Sigmoid colon (tissue), 7 donors: ENCODE measurements at places on chromosomes 2 and 18.
A peak's percentile ranks its signal among the peaks of the same experiment; 100 is the strongest.

DNA sequence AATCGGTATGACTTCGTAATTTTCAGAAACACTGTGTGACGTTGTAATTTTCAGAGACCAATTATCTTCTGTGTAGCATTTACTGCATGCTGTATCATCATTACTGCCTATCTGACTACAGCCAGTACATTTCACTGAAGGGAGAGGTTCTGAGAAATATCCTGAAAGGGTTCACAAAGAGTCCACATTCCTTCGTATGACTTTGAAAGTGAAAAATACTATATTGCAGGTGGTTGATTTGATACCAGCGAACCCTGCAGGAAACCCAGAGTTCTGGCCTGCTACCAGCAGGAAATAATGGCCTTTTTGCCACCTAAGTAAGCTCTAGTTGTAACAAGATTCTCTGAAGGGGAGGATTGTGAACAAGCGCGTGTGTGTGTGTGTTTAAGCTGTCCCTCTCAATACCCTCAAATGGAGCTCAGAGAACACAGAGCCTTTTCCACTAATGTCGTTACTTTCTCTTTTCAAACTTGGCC, 155.5 kb downstream of the ARHGAP28 start:
- H3K4me1 ChIP-seq, result peaks cover 23% of the 10 kb centered on the region
- H3K27me3 ChIP-seq, result no peaks in the 10 kb centered on the region
- H3K36me3 ChIP-seq, result no peaks in the 10 kb centered on the region
- peak overlapping the region; percentile 11 for H3K4me3 ChIP-seq

GRCh38 chr18:5817816-5818215, 77.5 kb downstream of the TMEM200C start:
- no peak overlapping the region for H3K4me3 ChIP-seq
- H3K4me1 ChIP-seq, result no peaks in the 10 kb centered on the region
- H3K36me3 ChIP-seq, result no peaks in the 10 kb centered on the region
- no peaks in the 10 kb centered on the region for H3K27me3 ChIP-seq
- DNase-seq, result no peak
- no peak overlapping the region for H3K27ac ChIP-seq

- no peak for DNase-seq
- no peak overlapping the region for H3K4me3 ChIP-seq
- no peaks in the 10 kb centered on the region for H3K4me1 ChIP-seq
- H3K27ac ChIP-seq, result peak overlapping the region; percentile 56
Observed at GRCh38 chr2:74384051-74384450, 3.9 kb upstream of the DCTN1 start.

GRCh38 chr18:44732599-44732998, 51.9 kb downstream of the SETBP1 start:
- H3K4me1 ChIP-seq, result peaks cover 77% of the 10 kb centered on the region
- DNase-seq, result no peak
- H3K36me3 ChIP-seq, result no peaks in the 10 kb centered on the region

GRCh38 chr2:157838442-157839161, 37.5 kb downstream of the ACVR1 start:
- H3K36me3 ChIP-seq, result no peaks in the 10 kb centered on the region
- peak overlapping the region; percentile 45 for H3K4me3 ChIP-seq
- peak overlapping the region; percentile 80 for H3K27ac ChIP-seq
- H3K4me1 ChIP-seq, result no peaks in the 10 kb centered on the region
- H3K27me3 ChIP-seq, result no peaks in the 10 kb centered on the region

GRCh38 chr18:2825613-2826175, 21.1 kb upstream of the EMILIN2 start:
- no peak overlapping the region for H3K27ac ChIP-seq
- no peaks in the 10 kb centered on the region for H3K27me3 ChIP-seq
- H3K4me1 ChIP-seq, result no peaks in the 10 kb centered on the region
- H3K4me3 ChIP-seq, result no peak overlapping the region
- H3K36me3 ChIP-seq, result no peaks in the 10 kb centered on the region

GRCh38 chr18:7663366-7664312, 96.5 kb downstream of the PTPRM start:
- H3K4me3 ChIP-seq, result no peak overlapping the region
- no peaks in the 10 kb centered on the region for H3K36me3 ChIP-seq
- DNase-seq, result no peak
- H3K27ac ChIP-seq, result no peak overlapping the region
- no peaks in the 10 kb centered on the region for H3K4me1 ChIP-seq

- DNase-seq, result no peak
- no peaks in the 10 kb centered on the region for H3K36me3 ChIP-seq
- no peaks in the 10 kb centered on the region for H3K27me3 ChIP-seq
- H3K27ac ChIP-seq, result no peak overlapping the region
- H3K4me1 ChIP-seq, result no peaks in the 10 kb centered on the region
Observed at GRCh38 chr2:200649724-200650123, 63.9 kb downstream of the AOX1 start.

GRCh38 chr2:212711856-212712255, 173.3 kb upstream of the ERBB4 start:
- no peak overlapping the region for H3K27ac ChIP-seq
- no peaks in the 10 kb centered on the region for H3K4me1 ChIP-seq
- H3K27me3 ChIP-seq, result no peaks in the 10 kb centered on the region
- H3K36me3 ChIP-seq, result no peaks in the 10 kb centered on the region
- no peak overlapping the region for H3K4me3 ChIP-seq

DNA sequence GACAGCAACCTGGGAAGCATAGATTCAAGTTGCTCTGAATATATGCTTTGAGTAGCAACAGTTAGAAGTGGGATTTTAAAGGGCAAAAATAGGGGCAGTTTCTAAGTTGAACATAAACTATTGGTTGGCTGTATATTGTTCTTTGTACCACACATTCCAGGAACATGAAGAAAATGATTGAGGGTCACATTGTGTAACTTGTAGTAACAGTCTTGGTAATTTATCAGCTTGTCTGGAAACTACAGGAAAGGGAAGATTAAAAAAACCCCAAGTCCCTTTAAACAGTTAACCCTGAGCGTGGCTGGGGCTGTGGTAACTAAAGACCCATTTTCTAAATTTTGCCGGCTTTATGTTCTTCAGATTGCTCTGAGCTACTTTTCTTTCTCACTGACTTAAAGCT, 7.4 kb downstream of the PLEKHB2 start:
- DNase-seq, result no peak
- H3K36me3 ChIP-seq, result no peaks in the 10 kb centered on the region
- H3K27ac ChIP-seq, result no peak overlapping the region
- H3K4me1 ChIP-seq, result peaks cover 14% of the 10 kb centered on the region

DNA sequence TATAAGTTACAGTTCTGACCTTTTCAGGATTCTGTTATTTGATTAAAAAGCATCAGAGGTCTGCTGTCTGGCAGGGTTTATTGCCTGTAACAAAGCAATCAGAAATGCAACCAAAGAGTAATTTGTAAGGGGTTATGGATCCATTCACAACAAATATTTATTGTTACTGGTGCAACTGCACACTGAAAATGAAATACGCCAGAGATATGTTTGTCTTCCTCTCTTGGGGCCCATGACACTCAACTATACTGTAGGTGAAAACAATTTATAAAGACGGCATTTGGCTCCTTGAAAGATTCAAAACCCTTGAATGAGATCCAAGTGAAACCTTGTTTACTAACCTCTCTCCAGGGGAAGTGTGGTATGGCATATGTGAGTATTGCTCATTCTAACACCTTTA, 452.2 kb downstream of the MBD2 start:
- no peaks in the 10 kb centered on the region for H3K27me3 ChIP-seq
- H3K36me3 ChIP-seq, result no peaks in the 10 kb centered on the region
- no peaks in the 10 kb centered on the region for H3K4me1 ChIP-seq
- DNase-seq, result no peak
- no peak overlapping the region for H3K4me3 ChIP-seq

GRCh38 chr18:6607343-6607742, 122.2 kb upstream of the ARHGAP28 start:
- H3K36me3 ChIP-seq, result no peaks in the 10 kb centered on the region
- DNase-seq, result no peak
- H3K27ac ChIP-seq, result no peak overlapping the region
- no peak overlapping the region for H3K4me3 ChIP-seq
- peaks cover 14% of the 10 kb centered on the region for H3K4me1 ChIP-seq
- H3K27me3 ChIP-seq, result no peaks in the 10 kb centered on the region

DNA sequence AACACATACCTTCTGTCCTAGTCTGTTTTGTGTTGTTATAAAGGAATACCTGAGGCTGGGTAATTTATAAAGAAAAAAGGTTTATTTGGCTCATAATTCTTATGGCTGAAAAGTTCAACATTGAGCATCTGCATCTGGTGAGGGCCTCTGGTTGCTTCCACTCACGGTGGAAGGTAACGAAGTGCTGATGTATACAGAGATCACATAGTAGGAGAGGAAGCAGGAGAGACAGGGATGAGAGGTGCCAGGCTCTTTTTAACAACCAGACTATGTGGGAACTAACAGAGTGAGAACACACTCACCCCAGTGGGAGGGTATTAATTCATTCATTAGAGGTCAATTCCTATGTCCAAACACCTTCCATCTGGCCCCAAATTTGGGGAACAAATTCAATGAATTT, 463.8 kb downstream of the DSC3 start:
- H3K27me3 ChIP-seq, result no peaks in the 10 kb centered on the region
- no peak for DNase-seq
- H3K4me1 ChIP-seq, result no peaks in the 10 kb centered on the region
- no peak overlapping the region for H3K27ac ChIP-seq
- no peak overlapping the region for H3K4me3 ChIP-seq
- H3K36me3 ChIP-seq, result no peaks in the 10 kb centered on the region

DNA sequence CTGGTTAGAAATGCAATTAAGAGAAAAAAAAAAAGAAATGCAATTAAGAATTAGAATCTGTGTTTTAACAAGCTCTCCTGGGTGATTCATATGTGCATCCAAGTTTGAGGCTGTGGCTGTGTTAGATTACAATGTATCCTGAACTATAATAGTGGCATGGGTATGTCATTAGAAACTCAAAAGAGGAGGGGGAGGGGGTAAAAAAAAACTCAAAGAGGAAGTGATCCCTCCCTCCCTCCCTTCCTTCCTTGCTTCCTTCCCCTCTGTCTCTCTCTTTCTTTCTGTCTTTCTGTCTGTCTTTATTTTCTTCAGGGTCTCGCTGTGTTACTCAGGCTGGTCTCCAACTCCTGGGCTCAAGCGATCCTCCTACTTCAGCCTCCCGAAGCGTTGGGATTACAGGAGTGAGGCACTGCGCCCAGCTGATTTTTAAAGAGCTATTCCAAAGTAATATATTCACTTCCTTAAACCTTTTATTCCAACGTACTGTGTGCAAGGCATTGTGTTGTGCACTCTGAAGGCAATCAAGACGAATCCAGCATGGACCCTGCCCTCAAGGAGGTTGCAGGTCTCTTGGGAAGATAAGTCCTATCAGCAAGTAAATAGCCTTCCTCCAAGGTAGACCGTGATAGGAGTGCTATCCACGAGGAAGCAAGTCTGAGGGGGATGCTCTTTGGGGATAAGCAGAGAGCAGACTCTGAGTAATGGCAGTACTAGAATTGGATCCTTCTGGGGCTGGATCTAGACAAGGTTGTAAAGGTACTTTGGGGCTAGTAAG, 35.9 kb upstream of the MCFD2 start:
- H3K27me3 ChIP-seq, result no peaks in the 10 kb centered on the region
- peaks cover 22% of the 10 kb centered on the region for H3K4me1 ChIP-seq
- H3K27ac ChIP-seq, result no peak overlapping the region
- H3K4me3 ChIP-seq, result no peak overlapping the region
- peaks cover 34% of the 10 kb centered on the region for H3K36me3 ChIP-seq

GRCh38 chr2:55628931-55629330, 11.5 kb upstream of the PPP4R3B start:
- no peaks in the 10 kb centered on the region for H3K36me3 ChIP-seq
- no peak overlapping the region for H3K4me3 ChIP-seq
- no peaks in the 10 kb centered on the region for H3K4me1 ChIP-seq
- no peaks in the 10 kb centered on the region for H3K27me3 ChIP-seq
- DNase-seq, result no peak
- H3K27ac ChIP-seq, result no peak overlapping the region

DNA sequence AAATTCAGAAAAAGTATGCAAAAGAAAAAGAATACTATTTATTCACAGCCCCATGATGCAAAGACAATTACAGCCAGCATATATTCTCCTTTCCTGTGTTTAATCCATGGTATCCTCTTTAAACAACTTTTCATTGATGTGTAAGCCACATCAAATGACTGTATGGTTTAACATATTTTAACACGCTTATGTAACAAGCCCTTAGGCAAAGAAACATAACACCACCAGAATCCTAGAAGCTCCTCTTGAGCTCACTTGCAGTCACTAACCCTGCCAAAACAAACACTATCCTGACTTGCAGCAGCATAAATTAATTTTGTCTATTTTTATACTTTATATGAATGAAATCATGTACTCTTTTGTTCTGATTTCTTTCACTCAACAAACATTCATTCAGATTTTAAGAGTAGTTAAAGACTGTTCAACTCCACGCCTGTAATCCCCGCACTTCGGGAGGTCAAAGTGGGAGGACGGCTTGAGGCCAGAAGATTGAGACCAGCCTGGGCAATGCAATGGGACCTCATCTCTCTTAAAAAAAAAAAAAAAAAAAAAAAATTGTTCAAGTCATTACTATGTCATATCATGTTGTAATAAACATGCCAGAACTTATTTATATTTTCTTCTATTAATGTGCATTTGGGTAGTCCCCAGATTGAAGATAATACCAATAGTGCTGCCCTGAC, 226.3 kb downstream of the NBAS start:
- no peak overlapping the region for H3K4me3 ChIP-seq
- no peaks in the 10 kb centered on the region for H3K4me1 ChIP-seq
- no peaks in the 10 kb centered on the region for H3K27me3 ChIP-seq
- no peak for DNase-seq
- H3K36me3 ChIP-seq, result peaks cover 10% of the 10 kb centered on the region
- H3K27ac ChIP-seq, result no peak overlapping the region

GRCh38 chr2:133573491-133574162, 5.4 kb upstream of the NCKAP5 start:
- no peaks in the 10 kb centered on the region for H3K27me3 ChIP-seq
- H3K36me3 ChIP-seq, result no peaks in the 10 kb centered on the region
- H3K4me3 ChIP-seq, result no peak overlapping the region
- DNase-seq, result no peak

- no peaks in the 10 kb centered on the region for H3K36me3 ChIP-seq
- peaks cover 20% of the 10 kb centered on the region for H3K4me1 ChIP-seq
- H3K27me3 ChIP-seq, result no peaks in the 10 kb centered on the region
- no peak overlapping the region for H3K27ac ChIP-seq
Observed at GRCh38 chr18:13316063-13316462, 97.5 kb downstream of the LDLRAD4 start.

- no peaks in the 10 kb centered on the region for H3K4me1 ChIP-seq
- H3K27ac ChIP-seq, result no peak overlapping the region
- no peaks in the 10 kb centered on the region for H3K27me3 ChIP-seq
- no peaks in the 10 kb centered on the region for H3K36me3 ChIP-seq
- no peak overlapping the region for H3K4me3 ChIP-seq
Observed at GRCh38 chr2:180823546-180824141, 156.8 kb upstream of the UBE2E3 start.

- no peak overlapping the region for H3K27ac ChIP-seq
- peak; percentile 81 for DNase-seq
- no peaks in the 10 kb centered on the region for H3K4me1 ChIP-seq
- H3K4me3 ChIP-seq, result no peak overlapping the region
Observed at GRCh38 chr2:142868229-142868762, 9.2 kb upstream of the KYNU start.

- peak; percentile 60 for DNase-seq
- no peaks in the 10 kb centered on the region for H3K4me1 ChIP-seq
- peak overlapping the region; percentile 36 for H3K27ac ChIP-seq
- H3K27me3 ChIP-seq, result no peaks in the 10 kb centered on the region
- H3K36me3 ChIP-seq, result no peaks in the 10 kb centered on the region
Observed at GRCh38 chr2:20400787-20401488, 45.9 kb upstream of the RHOB start.

GRCh38 chr2:183024339-183025095, 13.7 kb downstream of the NCKAP1 start:
- no peak for DNase-seq
- no peak overlapping the region for H3K4me3 ChIP-seq
- H3K36me3 ChIP-seq, result no peaks in the 10 kb centered on the region
- no peak overlapping the region for H3K27ac ChIP-seq
- H3K27me3 ChIP-seq, result no peaks in the 10 kb centered on the region
